Naive thymus-derived CD8-positive, alpha-beta T cell (primary cell): ENCODE measurements at places on chromosomes 13 and 19. TPM values are rescaled to one million over a fixed set of nuclear protein-coding genes. Genes with fewer than 3 reads are reported as not detected.

GRCh38 chr13:74450525-74450845 lies 316.3 kb upstream of the KLF12 start:
- no peak overlapping the region for H3K27ac ChIP-seq
- H3K27me3 ChIP-seq, result peaks cover 2% of the 10 kb centered on the region
- DNase-seq, result no peak
- no peaks in the 10 kb centered on the region for H3K4me1 ChIP-seq
- peaks cover 7% of the 10 kb centered on the region for H3K36me3 ChIP-seq
- H3K4me3 ChIP-seq, result no peak overlapping the region

The CYSLTR2 gene
- 1.5 TPM for total RNA-seq

DNA sequence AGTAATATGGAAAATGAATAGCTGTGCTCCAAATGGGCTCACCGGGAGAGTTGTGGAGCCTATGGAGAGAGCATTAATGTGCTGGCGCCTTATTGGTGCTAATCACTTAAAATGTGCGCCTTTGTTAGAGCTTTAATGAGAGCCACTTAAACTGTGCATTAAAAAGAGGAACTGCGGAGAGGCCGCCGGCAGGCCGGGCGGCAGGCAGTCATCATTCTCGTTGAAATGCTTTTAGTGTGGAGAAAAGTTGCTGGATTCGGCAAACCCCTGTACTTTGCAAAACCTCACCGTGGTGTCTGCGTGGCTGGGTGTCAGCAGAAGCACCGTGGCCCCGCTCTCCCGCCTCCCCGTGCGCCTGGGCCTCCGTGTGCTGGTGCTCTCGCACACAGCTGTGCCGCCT lies 105.5 kb downstream of the KDM4B start:
- H3K36me3 ChIP-seq, result peaks cover 19% of the 10 kb centered on the region
- H3K4me1 ChIP-seq, result peaks cover 39% of the 10 kb centered on the region
- peak overlapping the region; percentile 63 for H3K27ac ChIP-seq
- no peaks in the 10 kb centered on the region for H3K27me3 ChIP-seq

DNA sequence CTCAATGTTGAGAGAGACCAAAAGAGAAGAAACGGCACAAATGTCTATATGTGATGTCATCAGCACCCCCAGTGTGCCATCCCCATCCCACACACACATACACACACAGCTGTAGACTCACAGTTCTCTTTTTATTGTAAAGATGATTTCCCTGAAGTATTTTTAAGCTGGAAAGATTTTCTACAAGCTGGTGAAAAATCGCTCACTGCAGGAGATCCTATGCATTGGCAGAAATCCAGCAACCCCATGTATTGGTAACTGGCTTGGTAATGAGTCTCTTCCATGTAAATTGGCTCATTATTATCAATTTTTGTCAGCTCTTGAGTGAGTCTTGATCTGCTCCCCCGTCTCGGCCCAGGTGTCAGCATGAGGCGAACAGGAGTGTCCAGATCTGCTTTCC lies 107.1 kb upstream of the UQCRFS1 start:
- DNase-seq, result no peak
- no peaks in the 10 kb centered on the region for H3K4me1 ChIP-seq
- peaks cover 33% of the 10 kb centered on the region for H3K27me3 ChIP-seq
- no peaks in the 10 kb centered on the region for H3K36me3 ChIP-seq
- H3K4me3 ChIP-seq, result no peak overlapping the region

GRCh38 chr19:31233295-31233800 lies 115.9 kb downstream of the TSHZ3 start:
- no peak overlapping the region for H3K27ac ChIP-seq
- H3K4me3 ChIP-seq, result no peak overlapping the region
- H3K27me3 ChIP-seq, result peaks cover 12% of the 10 kb centered on the region
- H3K4me1 ChIP-seq, result no peaks in the 10 kb centered on the region
- no peaks in the 10 kb centered on the region for H3K36me3 ChIP-seq
- no peak for DNase-seq

The FXYD1 gene
- total RNA-seq, result not detected

- no peaks in the 10 kb centered on the region for H3K36me3 ChIP-seq
- peaks cover 8% of the 10 kb centered on the region for H3K27me3 ChIP-seq
Observed at GRCh38 chr13:76024151-76024550, 388.0 kb downstream of the LMO7 start.

- H3K36me3 ChIP-seq, result no peaks in the 10 kb centered on the region
- H3K4me3 ChIP-seq, result no peak overlapping the region
- no peaks in the 10 kb centered on the region for H3K4me1 ChIP-seq
- H3K27me3 ChIP-seq, result no peaks in the 10 kb centered on the region
Observed at GRCh38 chr13:76216729-76217128, 580.6 kb downstream of the LMO7 start.

- H3K4me1 ChIP-seq, result peaks cover 20% of the 10 kb centered on the region
- DNase-seq, result peak; percentile 57
- peaks cover 8% of the 10 kb centered on the region for H3K36me3 ChIP-seq
- peak overlapping the region; percentile 22 for H3K27ac ChIP-seq
Observed at GRCh38 chr19:35549174-35549788, 3.9 kb downstream of the TMEM147 start.

The MPND gene
- 18.9 TPM for total RNA-seq

GRCh38 chr13:64371045-64371444 lies 2859.1 kb downstream of the PCDH9 start:
- no peaks in the 10 kb centered on the region for H3K36me3 ChIP-seq
- H3K27ac ChIP-seq, result no peak overlapping the region
- H3K27me3 ChIP-seq, result no peaks in the 10 kb centered on the region
- DNase-seq, result no peak
- H3K4me1 ChIP-seq, result no peaks in the 10 kb centered on the region

DNA sequence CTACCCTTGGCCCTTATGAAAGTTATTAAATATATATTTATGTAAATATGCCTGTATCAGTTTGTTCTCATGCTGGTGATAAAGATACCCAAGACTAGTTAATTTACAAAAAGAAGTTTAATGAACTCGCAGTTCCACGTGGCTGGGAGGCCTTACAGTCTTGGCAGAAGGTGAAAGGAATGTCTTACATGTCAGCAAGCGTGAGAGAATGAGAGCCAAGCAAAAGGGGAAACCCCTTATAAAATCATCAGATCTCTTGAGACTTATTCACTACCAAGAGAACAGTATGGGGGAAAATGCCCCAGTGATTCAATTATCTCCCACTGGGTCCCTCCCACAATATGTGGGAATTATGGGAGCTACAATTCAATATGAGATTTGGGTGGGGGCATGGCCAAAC lies 506.0 kb upstream of the ATXN8OS start:
- DNase-seq, result no peak
- no peaks in the 10 kb centered on the region for H3K27me3 ChIP-seq

The ALOX5AP gene
- 13.6 TPM for total RNA-seq

- no peak overlapping the region for H3K4me3 ChIP-seq
- H3K36me3 ChIP-seq, result no peaks in the 10 kb centered on the region
- H3K4me1 ChIP-seq, result no peaks in the 10 kb centered on the region
- H3K27me3 ChIP-seq, result no peaks in the 10 kb centered on the region
- no peak overlapping the region for H3K27ac ChIP-seq
Observed at GRCh38 chr13:107006661-107007060, 438.7 kb upstream of the ARGLU1 start.

- H3K27me3 ChIP-seq, result no peaks in the 10 kb centered on the region
- DNase-seq, result no peak
- no peak overlapping the region for H3K4me3 ChIP-seq
- H3K36me3 ChIP-seq, result peaks cover 12% of the 10 kb centered on the region
- no peak overlapping the region for H3K27ac ChIP-seq
- H3K4me1 ChIP-seq, result peaks cover 3% of the 10 kb centered on the region
Observed at GRCh38 chr13:100666124-100666523, 8.5 kb downstream of the TMTC4 start.

GRCh38 chr13:105389373-105389772 lies 1146.1 kb downstream of the EFNB2 start:
- no peak for DNase-seq
- no peak overlapping the region for H3K27ac ChIP-seq
- H3K4me3 ChIP-seq, result no peak overlapping the region
- H3K36me3 ChIP-seq, result no peaks in the 10 kb centered on the region

GRCh38 chr13:98900442-98900841 lies 77.4 kb downstream of the DOCK9 start:
- H3K36me3 ChIP-seq, result peaks cover 19% of the 10 kb centered on the region
- DNase-seq, result no peak
- H3K27ac ChIP-seq, result no peak overlapping the region
- no peaks in the 10 kb centered on the region for H3K27me3 ChIP-seq

The PDX1 gene
- not detected for total RNA-seq

DNA sequence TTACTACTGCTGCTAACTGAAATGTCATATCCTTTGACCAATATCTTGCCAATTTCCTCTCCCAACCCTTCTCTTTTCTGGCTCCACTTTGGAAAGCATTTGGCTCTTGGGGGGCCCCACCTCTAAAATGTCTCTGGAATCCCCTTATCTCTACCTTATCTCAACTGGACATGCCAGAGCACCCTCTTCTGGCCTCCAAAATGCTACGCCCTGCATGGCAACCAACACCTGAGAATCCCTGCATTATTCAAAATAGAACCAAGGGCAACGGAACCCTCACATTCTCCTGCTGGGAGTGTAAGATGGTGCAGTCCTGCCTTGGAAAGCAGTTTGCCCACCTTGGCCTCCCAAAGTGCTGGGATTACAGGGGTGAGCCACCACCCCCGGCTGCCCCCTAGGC lies 35.3 kb downstream of the CERS4 start:
- peaks cover 28% of the 10 kb centered on the region for H3K36me3 ChIP-seq
- peaks cover 12% of the 10 kb centered on the region for H3K4me1 ChIP-seq
- H3K4me3 ChIP-seq, result no peak overlapping the region

GRCh38 chr13:105112561-105112960 lies 1422.9 kb downstream of the EFNB2 start:
- H3K27ac ChIP-seq, result no peak overlapping the region
- H3K4me3 ChIP-seq, result no peak overlapping the region
- H3K27me3 ChIP-seq, result no peaks in the 10 kb centered on the region
- H3K4me1 ChIP-seq, result no peaks in the 10 kb centered on the region

- H3K27ac ChIP-seq, result peak within 1 kb of the TSS; percentile 97
- H3K36me3 ChIP-seq, result peaks cover 65% of the 10 kb centered on the region
- H3K4me3 ChIP-seq, result peak within 1 kb of the TSS; percentile 97
- peaks cover 26% of the 10 kb centered on the region for H3K4me1 ChIP-seq
- H3K27me3 ChIP-seq, result peaks cover 20% of the 10 kb centered on the region
Observed at GRCh38 chr19:51904331-51905165, at the start of gene ZNF649. ZNF649 (minus strand) TSS chr19:51905017; CDS start chr19:51900107, 4,910 bp downstream.

The GPR183 gene
- total RNA-seq, result 10.4 TPM

The PLPP2 gene
- not detected for total RNA-seq

The UFM1 gene
- total RNA-seq, result 70.8 TPM

DNA sequence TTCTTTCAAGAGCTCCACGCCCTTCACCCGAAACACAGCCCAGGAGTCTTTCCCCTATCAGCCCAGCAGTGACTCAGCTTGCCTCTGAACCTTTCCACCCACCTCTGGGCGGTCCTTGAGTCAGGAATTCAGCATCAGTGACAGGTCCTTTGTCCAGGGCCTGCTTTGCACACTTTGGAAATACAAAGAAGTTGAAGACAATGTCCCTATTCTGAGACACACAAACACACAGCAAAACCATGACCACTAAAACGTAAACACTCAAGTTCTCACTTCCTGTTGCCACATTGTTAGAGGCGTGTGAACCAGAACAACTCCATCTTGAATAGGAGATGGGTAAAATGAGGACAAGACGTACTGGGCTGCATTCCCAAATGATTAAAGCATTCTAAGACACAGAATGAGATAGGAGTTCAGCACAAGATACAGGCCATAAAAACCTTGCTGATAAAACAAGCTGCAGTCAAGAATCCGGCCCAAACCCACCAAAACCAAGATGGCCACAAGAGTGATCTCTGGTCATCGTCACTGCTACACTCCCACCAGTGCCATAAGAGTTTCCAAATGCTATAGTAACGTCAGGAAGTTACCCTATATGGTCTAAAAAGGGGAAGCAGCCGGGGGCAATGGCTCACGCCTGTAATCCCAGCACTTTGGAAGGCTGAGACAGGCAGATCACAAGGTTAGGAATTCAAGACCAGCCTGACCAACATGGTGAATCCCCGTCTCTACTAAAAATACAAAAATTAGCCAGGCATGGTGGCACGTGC lies 49.2 kb upstream of the ATP12A start:
- H3K4me3 ChIP-seq, result no peak overlapping the region
- no peak overlapping the region for H3K27ac ChIP-seq
- no peaks in the 10 kb centered on the region for H3K36me3 ChIP-seq

DNA sequence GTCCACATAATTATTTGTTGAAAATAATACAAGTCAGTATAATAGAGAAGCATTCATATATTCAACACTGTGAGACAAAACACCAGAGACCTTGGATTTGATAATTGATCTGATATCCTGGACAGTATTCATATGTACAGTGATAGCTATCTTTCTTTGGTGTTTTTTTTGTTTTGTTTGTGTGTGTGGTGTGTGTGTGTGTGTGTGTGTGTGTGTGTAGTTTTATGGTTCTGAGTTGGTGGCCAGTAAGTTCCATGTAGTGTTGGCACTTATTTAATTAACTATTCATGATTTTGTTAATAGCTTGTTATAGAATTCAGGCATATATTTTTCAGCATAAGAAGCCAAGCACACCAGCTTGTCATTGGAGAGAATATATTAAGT lies 1.6 kb upstream of the ANGPTL6 start:
- H3K27ac ChIP-seq, result peak overlapping the region; percentile 96
- DNase-seq, result no peak
- H3K36me3 ChIP-seq, result no peaks in the 10 kb centered on the region

DNA sequence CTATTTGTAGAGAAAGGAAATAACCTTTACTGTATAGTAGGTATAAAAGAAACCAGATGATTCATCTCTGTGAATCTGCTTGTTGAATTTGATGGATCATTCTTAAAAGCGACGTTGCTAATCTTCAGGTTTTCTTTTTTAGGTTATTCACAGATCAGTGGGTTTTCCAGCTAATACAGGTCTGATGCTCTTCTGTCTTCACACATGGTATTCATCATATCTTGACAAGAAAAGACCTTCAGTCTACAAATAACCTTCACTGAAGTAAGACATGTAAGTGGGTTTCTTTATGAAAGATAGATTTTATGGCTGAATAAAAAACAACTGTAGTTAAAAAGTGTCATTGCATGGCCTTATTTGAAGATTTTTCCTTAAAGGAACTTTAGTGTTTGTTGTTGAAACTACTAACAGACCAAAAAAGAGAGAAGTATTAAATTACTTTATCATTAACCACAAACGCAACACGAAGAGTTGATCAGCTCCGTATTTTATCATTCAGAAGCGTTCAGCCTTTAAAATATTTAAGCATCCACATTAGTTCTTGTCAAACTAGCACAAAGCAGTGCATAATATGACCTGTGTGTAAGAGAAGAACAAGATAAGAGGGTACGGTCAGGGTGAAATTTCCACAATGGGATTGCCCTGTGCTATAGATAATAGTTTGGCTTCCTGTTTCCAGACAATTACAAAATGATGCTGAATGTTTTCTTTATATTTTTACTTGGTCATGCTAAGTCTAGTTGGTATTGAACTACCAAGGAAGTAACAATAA lies 299.5 kb downstream of the MZT1 start:
- no peaks in the 10 kb centered on the region for H3K36me3 ChIP-seq
- DNase-seq, result no peak
- no peak overlapping the region for H3K27ac ChIP-seq
- no peak overlapping the region for H3K4me3 ChIP-seq

GRCh38 chr19:3010871-3011270 lies 18.2 kb downstream of the TLE2 start:
- DNase-seq, result no peak
- H3K36me3 ChIP-seq, result peaks cover 7% of the 10 kb centered on the region
- no peaks in the 10 kb centered on the region for H3K27me3 ChIP-seq
- H3K4me1 ChIP-seq, result no peaks in the 10 kb centered on the region
